ENCODE measurements at places on chromosomes 7 and 10.

- DNase-seq, result no peak
Observed at GRCh38 chr10:88416801-88417200, 166.3 kb downstream of the RNLS start.

- DNase-seq, result no peak
Observed at GRCh38 chr10:66228887-66229286, 696.9 kb upstream of the LRRTM3 start.

- no peak for DNase-seq
Observed at GRCh38 chr7:152579070-152579469, 96.9 kb downstream of the XRCC2 start.

- no peak for DNase-seq
Observed at GRCh38 chr7:48173756-48174382, 2.6 kb downstream of the ABCA13 start.

DNA sequence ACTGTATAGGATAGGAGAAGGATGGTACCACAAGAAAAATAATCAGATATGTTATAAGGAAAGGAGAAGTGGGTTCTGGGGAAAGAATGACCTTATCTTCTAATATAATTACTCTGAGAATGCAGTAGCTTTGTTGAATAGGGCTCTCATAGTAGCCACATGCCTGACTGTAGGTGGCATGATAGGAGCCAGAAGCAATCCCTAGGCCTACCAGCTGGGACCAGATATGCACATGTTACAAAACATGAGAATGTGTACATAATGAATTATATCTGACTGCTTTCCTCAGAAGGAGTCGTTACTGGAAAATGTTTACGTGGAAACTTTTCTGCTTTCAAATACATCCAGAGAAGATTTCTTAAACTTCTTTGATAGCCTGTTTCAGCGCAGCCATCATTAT lies 53.2 kb upstream of the FAM3C start:
- no peak for DNase-seq

GRCh38 chr7:135709508-135709907 lies 18.5 kb downstream of the SLC13A4 start:
- no peak for DNase-seq

DNA sequence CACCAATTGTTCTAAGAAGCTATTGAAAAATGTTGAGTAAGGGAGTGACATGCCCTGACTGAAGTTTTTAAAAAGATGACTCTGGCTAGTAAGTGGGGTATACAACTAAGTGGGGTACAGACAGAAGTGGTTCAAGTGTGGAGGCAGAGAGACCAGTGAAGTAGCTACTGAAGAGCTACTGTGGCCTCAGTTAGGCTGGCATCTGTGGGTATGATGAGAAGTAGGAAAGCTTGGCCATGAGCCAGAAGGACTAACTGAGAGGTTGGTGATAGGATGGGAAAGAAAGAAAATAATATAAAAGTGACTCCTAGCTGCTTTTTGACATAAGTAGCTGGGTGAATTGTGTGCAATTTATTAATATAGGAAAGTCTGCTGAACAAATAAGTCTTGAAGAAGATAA lies 176.6 kb downstream of the SEMA3D start:
- DNase-seq, result no peak

- no peak for DNase-seq
Observed at GRCh38 chr7:50868426-50869100, 85.9 kb upstream of the GRB10 start.

DNA sequence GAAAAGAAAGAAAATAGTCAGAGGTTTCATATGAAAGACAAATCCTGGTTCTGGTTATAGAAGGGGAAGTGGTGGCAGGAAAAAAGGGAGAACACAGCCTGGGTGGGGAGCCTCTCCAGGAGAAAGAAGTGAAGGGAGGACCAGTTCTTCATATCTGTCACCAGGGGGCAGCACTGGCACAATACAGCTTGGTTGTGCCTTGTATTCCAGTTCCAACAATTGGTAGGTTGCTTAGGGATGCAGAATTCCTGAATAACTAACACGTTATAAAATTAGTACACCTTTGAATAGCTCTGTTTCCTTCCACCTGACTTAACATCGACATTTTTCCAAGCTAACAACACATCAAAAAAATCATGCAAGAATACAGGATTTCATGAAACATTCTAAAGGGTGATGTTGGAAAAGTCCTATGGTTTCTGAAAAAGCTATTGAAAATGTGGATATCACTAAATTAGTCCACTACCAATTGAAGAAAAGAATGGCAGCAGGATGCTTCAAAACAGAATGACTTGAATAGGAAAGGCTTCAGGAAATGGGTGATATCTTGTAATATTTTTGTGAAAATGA lies 52.9 kb downstream of the CYP26A1 start:
- DNase-seq, result no peak

- no peak for DNase-seq
Observed at GRCh38 chr10:97823734-97824133, 25.9 kb upstream of the GOLGA7B start.

- no peak for DNase-seq
Observed at GRCh38 chr10:68137171-68137570, 27.9 kb downstream of the MYPN start.

DNA sequence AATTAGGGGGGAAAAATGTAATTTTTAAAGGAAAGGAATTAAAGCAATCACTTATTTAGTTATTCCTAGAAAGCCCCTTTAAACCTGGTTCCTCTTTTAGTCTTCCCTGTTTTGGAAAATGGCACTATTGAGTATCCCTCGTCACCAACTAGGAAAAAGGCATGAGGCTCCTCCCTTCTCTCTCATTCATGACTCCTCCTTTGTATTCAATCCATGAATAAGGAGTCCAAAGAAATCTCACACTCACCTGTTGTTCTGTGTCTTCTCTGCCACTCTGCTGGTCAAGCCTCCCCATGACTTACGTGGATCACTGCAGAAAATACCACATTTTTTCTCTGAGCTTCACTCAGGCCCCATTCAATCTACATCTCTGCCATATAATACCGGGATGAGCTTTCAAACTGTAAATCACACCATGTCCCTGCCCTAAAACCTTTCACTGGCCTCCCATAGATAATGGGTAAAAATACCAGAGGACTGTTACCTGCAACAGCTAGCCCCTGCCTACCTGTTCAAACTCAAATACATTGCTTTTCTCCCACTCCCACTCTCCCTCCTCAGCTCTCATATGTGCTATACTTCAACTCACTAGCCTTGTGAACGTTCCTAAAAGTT lies 5.5 kb upstream of the VWDE start:
- no peak for DNase-seq

DNA sequence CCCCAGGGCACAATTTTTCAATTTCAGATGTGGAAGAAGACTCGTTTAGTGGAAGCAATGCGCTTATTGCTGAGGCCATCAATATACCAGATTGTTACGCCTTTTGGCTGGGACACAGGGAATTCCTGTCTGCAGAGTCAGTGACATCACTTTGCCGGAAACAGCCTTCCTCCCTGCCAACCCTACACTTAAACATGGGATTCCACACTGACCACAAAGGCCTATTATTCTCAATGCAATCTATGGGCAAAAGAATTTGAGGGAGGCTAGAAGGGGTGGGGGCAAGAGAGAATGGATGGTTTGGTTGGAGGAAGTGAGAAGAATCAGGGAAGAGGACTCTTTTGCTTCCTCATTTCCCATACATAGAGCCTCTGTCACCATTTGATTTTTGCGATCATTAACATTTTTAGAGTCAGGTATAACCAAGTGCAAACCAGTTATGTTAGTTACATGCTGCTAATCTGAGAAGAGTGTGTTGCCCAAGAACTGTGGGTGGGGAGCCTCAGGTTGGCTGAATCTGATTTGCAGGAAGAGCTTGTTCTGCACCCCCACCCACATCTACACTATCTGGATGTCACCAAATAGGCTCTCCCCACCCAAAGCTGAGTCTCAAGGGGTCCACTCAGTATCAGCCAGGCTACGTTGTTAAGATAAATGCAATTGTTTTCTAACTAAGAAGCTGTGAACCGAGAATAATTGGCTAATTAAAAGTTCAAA lies 58.2 kb downstream of the ENTPD1 start:
- no peak for DNase-seq

DNA sequence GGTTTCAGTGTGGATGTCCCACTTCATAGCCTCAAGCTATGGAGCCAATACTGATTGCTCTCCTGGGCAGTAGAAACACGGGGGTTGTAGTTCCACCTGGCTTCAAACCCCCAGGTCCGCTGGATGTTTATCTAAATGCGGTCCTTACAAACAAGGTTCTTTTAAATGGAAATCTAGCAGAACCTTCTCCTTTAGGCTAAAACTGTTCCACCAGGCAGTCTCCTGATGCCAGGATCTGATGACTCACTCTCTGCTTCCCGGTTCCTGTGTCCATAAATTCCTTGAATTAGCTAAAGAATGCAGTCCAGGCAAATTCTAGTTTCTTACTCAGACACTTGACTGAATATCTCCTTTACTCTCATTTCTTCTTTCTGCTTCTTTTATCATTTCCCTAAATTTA lies 108.4 kb upstream of the FAM3C start:
- DNase-seq, result no peak

- DNase-seq, result no peak
Observed at GRCh38 chr10:60820093-60820754, 41.9 kb downstream of the CDK1 start.

DNA sequence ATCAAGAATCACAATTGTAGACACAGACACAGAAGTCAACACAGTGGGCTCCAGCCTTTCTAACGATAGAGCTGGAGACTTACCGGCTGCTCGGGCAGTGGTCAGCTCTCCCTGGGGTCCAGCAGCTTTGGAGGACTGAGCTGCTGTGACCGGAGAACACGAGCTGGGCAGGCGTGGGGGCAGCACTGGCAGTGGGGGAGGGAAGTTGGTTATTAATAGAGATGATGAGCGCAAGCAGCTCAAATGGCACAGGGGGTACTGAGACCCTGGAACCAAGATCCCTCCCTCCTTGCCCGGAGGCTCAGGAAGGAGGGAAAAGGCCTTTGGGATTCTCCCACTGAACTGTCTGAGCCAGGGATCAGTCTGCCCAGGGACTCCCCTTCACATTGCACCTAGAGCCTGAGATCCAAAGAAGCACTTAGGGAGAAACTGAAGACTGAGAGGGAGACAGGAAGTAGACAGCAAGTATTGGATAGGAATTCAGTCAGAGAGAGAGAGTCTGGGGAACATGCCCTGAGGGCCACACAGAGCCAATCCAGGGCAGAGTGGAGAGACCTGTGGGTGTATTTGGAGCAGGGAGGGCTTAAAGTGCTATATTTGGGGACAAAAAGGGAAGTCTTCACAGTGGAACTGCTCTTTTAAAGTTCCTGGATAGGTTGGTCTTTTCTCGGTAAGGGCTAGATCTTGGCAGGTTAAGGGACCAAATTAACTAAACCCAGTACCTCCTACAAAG lies at the start of gene MYOZ1:
Gene MYOZ1, minus strand, starts transcription at position 147 of the 733 bp plus-strand sequence. CDS start 1,457 bp downstream, outside the sequence.
- DNase-seq, result no peak

DNA sequence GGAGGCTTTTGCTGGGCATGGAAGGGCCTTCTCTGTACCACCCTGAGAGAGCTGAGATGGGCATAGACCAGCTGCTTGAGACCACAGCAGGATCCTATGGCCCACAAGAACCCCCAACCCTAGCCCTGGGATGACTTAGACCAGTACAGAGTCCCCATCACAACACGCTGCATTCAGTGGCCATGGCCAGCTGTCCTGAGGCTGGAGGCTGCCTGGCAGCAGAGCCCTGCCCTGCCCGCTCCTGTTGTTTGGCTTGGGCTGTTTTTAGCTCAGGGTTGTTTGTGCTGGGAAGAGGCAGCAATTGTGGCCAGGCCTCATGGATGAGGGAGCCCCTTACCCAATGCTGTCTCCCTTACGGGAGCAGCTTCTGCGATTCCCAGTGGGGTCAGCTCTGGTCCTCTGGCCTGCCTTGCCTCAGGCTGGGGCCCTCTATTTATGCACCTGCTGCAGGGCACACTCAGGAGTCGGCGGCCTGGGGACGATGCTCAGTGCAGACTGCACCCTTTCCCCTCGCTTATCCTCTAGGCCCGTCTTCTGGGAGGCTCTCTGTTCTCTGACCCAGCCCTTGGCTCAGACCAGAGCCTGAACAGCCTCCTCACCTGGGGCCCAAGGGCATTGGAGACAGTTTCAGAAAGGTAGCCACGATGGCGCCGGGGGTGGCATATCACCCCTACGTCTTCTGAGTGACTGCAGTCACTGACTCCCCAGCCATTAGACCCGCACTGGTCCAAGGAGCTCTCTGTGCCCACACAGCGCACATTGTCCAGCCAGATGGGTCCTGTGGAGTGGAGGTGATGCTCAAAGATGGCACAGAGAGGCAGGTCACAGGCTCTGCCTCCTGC lies 6.3 kb downstream of the LOXL4 start:
- no peak for DNase-seq

GRCh38 chr7:14073543-14073942 lies 84.1 kb upstream of the ETV1 start:
- no peak for DNase-seq

- DNase-seq, result no peak
Observed at GRCh38 chr10:16195894-16196293, 240.9 kb upstream of the PTER start.

DNA sequence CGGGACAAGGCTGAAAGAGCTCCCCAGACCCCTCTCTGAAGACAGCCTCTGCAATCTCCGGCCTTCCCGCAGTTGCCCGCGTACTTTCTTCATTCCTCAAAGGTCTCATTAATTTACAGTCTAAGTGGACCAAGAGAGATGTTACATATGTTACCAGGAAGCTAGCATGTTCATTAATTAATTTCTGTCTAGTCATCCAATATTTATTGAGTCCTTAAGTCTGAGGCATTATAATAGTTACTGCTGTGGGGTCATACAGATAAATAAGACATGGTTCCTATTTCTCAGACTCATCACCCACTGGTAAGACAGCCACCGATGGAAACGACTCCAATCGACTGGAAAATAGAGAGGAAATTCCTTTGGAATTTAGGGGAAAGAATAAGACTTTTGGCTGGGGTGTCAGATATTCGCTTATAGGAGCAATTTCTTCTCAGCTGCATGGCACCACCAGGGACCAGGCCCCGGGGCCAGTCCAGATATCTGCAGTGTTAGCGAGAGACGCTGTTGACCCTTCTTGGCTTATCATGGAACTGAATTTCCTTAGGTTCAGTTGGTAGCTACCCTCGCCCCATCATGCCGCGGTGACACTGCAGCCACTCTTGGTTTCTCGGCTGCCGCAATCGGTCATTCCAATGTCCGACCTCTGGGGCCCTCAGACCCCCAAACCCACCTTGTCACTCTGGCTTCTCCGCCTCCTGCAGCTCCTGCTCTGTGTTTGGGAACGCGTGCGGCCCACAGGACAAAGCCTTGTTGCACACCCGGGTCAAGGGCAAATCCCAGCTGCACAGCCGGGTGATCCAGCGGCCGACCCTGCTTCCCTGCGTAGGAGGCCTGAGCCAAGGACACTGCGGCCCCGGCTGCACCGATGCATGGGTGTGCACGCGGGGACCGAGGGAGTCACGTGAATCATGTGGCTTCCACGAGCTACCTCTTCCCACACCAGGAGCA lies 383.2 kb downstream of the DNAJB6 start:
- DNase-seq, result no peak

- no peak for DNase-seq
Observed at GRCh38 chr7:92696584-92696983, 106.4 kb upstream of the FAM133B start.
